Sciatic nerve (tissue), 2 donors: ENCODE measurements at places on chromosomes 2 and 18.

DNA sequence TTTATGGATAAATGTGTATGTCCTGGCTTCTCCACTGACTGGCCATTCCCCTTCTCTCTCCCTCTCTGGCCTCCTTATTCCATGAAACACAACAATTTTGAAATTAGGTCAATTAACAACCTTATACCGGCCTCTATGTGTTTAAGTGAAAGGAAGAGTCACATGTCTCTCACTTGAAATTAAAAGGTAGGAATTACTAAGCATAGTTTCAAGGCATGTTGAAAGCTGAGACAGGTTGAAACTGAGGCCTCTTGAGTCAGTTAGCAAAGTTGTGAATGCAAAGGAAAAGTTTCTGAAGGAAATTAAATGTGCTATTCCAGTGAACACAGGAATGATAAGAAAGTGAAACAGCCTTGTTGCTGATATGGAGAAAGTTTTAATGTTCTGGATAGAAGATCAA is 69.7 kb downstream of the ADAM23 start:
- no peak for DNase-seq

DNA sequence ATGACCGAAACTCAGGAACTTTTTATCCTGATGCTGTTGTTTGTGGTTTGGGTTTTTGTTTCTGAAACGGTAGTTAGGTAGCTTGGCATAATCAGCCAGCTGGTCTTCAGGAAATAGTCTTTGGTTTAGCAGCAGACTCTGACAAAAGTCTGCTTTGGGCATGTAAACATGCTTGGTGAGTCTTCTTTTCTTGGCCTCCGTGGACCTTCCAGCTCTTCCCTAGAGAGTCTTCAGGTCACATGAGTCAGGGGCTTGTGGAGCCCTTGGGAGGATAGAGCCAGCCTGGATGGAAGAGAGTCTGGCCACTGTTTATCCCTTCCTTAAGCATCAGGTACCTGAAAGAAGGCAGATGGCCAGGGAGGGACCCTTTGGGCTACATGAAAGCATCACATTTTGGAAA is 154.5 kb downstream of the MGAT5 start:
- no peak for DNase-seq

DNA sequence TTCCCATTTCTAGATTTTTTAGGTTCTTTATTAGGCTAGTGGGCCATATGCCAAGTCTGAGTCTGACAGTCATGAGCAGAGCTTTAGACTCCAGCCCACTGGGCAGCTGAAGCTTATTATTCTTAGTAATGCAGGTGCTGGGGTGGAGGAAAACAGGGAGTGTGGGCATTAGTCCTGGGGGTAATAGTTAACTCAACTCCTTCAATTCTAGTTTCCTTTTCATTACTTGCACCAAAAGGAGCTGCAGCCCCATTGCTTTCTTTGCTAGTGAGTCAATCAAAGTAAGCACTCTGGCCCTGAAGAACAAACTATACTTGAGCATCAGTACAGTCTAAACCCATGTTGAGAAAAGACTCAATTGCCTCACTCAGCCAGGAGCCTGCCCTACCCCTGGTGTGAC is 35.5 kb downstream of the ICOS start:
- no peak for DNase-seq

DNA sequence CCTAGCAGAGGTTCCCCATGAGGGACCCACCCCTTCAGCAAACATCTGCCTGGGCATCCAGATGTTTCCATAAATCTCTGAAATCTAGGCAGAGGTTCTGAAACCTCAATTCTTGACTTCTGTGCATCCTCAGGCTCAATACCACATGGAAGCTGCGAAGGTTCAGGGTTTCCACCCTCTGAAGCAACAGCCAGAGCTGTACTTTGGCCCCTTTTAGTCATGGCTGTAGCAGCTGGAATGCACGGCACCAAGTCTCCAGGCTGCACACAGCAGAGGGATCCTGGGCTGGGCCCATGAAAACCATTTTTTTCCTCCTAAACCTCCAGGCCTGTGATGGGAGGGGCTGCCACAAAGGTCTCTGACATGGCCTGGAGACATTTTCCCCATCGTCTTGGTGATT is 93.0 kb upstream of the FIGN start:
- no peak for DNase-seq

DNA sequence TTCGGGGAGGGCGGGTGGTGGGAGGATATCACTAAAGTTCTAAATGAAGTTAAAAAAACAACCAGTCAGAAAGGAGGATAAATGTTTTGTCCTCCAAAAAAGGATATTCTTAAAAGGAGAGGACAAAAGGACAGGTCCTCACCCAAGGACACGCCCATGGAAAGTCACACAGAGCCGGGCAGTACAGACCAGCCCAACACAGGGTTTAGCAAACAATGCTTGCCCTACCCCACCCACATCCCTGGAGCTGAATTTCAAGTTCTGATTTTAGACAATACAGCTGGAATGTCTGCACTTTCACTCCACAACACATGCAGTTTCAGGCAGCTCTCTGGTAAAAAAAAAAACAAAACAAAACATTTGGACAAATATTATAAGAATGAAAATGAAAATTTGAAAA is 67.9 kb downstream of the SLC9A4 start:
- DNase-seq, result no peak

DNA sequence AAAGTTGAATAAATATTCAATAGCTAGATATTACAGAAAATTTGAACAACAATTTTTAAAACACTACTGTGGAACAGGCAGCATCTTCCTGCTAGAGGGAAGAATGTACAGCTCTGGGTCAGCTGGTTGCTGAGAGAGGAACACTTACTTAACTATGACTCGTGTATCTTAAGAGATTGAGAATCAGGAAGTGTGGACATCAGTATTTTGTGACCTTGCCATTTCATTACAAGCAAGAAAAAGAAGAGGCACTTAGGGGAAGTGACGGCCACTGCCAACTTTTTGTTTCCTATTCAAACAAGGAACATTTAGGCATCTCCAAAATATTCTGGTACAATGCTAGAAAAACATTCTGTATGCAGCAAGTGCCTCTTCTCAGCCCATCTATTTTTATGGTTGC is 45.9 kb downstream of the ITPRID2 start:
- DNase-seq, result no peak

GRCh38 chr18:75809926-75810255 is 382.4 kb upstream of the SMIM21 start:
- DNase-seq, result no peak

DNA sequence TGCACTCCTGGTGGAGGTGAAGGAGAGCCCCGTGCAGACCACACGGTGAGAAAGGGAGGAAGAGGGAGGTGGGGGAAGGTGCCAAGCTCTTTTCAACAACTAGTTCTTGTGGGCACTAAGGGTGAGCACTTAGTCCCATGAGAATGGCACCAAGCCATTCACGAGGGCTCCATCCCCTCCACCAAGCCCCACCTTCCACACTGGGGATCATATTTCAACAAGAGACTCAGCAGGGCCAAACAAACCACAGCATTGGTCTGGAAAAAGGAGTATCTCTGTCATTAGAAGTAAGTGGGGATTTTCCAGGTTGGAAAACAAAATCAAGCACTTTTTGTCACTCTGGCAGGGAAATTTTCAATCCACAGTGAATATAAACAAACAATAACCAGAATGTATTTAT is 38.4 kb downstream of the ZAP70 start:
- no peak for DNase-seq

- DNase-seq, result no peak
Observed at GRCh38 chr2:45782986-45783385, 131.5 kb downstream of the PRKCE start.

DNA sequence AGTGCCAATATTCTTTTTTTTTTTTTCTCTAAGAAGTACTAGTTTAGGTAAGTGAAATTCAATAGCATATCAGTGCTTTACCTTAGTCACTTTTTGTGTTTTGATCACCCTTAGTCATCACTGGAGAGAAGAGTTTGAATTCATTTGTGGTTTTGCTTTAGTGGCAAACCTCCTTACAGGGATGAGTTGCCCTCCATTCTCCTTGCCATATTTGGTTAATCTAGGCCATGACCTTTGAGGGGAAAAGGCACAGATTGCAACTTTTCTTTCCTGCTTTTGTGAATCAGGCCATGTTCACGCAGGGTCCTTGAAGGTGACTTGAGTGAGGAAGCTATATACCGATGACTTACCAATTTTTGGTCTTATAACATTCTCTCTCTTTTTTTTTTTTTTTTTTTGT is 34.4 kb downstream of the PLEKHA3 start:
- no peak for DNase-seq

DNA sequence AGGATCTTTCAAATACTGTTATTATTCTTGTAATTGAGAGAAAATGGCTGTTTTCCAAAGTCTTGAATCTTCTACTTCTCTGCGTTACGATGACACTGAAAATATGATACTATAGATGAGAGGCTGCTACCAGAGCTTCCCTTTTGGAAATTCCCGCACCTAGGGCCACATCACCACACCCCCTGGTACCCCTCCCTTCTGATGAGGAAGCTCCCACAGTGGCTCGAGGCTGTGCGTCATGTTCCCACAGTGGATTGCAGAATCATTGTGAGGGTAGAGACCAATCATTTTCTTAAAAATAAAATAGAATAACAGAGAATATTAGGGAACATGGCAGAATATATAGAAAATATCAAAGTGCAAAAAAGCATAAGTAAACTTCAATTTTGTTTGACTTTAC is 268.9 kb upstream of the SMIM21 start:
- no peak for DNase-seq

- DNase-seq, result peak; percentile 31
Observed at GRCh38 chr2:231332872-231333500, 62.5 kb upstream of the B3GNT7 start.

DNA sequence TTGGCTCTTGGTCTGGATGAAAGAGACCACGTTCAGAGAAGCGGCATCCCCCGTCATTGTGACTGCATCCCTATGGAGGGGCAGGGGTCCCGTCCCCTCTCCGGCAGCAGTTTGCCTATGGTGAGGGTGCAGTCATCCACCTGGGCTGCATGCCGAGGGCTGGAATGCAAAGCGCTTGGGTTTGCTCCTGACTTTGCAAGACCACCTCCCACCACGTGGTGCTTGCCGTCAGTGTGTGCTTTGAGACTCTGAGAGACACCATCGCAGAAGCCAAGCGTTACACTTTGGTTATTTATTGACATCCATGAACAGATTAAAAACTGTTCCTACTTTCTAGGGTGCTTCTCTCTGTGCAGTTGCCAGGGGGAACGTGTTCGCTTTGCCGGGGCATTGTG is 59.5 kb downstream of the SH3RF3 start:
- no peak for DNase-seq

GRCh38 chr2:98474979-98475632 is 30.4 kb downstream of the INPP4A start:
- no peak for DNase-seq

GRCh38 chr2:185689906-185690539 is 48.6 kb upstream of the FSIP2 start:
- no peak for DNase-seq

- DNase-seq, result no peak
Observed at GRCh38 chr18:50820901-50821520, 1.2 kb upstream of the MRO start.

GRCh38 chr18:47605093-47605492 is 325.4 kb downstream of the SMAD2 start:
- no peak for DNase-seq

- no peak for DNase-seq
Observed at GRCh38 chr2:188425266-188425665, 133.6 kb downstream of the GULP1 start.

GRCh38 chr18:75353357-75353756 is 74.1 kb downstream of the SMIM21 start:
- no peak for DNase-seq

DNA sequence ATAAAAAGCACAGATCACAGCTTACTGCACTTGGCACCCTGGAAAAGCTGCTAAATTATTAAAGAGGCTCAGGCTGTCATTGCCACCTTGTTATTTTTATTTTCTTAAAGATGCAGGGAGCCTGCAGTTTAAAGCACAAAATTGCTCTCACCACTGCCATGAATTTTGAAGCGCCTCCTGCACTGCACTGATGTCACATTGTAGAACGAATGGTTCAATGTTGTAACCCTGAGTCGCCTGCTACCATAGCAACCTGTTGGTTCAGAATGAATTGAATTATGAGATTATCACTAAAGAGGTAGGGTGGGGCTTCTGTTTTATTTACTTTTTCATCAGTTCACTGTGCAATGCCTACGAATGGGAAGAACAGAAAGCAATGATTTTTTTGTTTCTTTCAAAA is 16.5 kb downstream of the SCG2 start:
- DNase-seq, result no peak

DNA sequence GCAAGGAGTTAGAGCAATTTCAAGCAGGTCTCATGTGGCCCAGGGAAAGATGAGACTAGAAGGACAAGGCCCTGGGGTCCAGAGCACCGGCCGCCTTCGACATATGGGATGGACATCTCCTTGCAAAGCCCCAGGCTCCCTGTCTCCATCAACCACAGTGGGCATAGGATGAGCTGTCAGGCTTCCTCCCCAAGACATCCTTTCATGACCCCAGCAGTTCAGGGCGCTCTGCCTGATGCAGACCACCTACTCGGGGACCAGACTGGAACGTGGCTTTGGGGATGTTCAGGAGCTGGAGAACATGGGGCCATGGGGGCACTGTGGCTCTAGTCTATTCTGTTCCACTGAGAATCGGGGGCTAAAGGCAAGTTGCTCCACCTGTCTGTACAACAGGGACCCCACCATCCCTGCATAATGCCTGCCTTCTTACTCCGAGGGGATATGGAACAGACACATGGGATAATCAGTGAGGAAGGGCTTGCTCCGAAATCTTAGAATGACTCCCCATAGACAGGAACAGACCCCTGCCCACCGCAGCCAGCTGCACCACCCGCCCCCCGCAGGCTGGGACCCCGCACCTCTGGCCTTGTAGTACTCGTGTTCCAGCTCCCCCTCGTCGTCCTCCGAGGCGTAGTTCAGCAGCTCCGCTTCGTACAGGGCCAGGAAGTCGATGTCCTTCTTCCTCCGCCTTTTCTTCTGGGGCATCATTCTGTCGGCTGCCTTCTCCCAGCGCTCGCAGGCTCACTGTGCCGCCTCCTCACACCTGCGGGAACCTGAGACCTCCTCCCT is 500 bp downstream of the LOXHD1 start:
- no peak for DNase-seq

DNA sequence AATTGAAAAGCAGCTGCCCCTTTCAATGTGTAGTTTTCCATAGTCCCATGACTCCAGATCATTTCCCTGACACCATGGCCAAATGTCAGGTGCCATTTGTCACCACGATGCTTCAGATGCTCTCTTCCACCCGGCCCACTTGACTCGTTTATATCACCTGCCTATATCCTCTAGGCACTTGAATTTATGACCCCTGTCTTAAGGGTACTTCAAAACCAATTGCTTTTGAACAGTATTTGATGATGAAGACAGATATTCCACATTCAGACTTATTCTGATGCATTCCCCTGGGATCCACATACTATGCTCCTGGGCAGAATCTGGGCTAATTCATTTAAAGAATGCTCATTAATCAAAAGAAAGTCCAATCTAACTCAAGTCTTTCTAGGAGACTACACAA is 16.9 kb upstream of the RHBDD1 start:
- DNase-seq, result no peak

GRCh38 chr2:223643309-223643708 is 41.1 kb upstream of the SCG2 start:
- DNase-seq, result no peak

- DNase-seq, result no peak
Observed at GRCh38 chr2:59969161-59969560, 584.3 kb downstream of the BCL11A start.

GRCh38 chr2:111627256-111627655 is 256.7 kb downstream of the ANAPC1 start:
- no peak for DNase-seq

GRCh38 chr2:167790781-167791450 is 456.5 kb downstream of the STK39 start:
- no peak for DNase-seq

GRCh38 chr2:172600557-172601008 is 44.7 kb downstream of the PDK1 start:
- DNase-seq, result no peak

GRCh38 chr2:95047629-95048510 is 22.4 kb downstream of the MAL start:
- no peak for DNase-seq
